ENCODE measurements at places on chromosomes 12 and 14. TPM values are rescaled to one million over a fixed set of nuclear protein-coding genes. Genes with fewer than 3 reads are reported as not detected.
A peak's percentile ranks its signal among the peaks of the same experiment; 100 is the strongest.

DNA sequence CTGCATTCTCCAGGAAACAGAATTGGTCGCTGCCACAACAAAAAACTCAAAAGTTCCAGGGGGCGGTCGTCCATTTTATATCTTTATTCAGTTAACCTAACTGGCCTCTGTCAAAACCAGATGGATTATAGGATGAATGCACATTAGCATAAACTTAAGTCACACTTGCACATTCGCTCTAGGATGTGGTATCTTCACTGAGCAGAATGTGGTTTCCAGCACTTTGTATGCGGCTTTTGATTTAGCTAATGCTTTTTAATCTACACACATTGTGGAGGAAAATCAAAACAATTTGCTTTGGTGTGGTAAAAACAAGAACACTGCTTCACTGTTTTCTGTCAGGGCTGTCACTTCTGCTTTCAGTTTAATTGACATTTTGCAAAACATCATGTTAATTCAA lies 4.5 kb downstream of the TAS2R50 start:
- DNase-seq: peak; percentile 16

DNA sequence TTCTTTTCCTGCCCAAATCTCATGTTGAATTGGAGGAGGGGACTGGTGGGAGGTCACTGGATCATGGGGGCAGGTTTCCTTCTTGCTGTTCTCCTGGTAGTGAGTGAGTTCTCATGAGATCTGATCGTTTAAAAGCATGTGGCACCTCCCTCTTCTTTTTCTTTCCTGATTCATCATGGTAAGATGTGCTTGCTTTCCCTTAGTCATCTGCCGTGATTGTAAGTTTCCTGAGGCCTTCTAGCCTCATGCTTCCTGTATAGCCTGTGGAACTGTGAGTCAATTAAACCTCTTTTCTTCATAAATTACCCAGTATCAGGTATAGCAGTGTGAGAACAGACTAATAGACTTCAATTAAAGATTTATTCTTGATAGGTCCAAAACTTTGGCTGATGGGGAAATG lies 83.5 kb downstream of the CAND1 start:
- no peak for DNase-seq

DNA sequence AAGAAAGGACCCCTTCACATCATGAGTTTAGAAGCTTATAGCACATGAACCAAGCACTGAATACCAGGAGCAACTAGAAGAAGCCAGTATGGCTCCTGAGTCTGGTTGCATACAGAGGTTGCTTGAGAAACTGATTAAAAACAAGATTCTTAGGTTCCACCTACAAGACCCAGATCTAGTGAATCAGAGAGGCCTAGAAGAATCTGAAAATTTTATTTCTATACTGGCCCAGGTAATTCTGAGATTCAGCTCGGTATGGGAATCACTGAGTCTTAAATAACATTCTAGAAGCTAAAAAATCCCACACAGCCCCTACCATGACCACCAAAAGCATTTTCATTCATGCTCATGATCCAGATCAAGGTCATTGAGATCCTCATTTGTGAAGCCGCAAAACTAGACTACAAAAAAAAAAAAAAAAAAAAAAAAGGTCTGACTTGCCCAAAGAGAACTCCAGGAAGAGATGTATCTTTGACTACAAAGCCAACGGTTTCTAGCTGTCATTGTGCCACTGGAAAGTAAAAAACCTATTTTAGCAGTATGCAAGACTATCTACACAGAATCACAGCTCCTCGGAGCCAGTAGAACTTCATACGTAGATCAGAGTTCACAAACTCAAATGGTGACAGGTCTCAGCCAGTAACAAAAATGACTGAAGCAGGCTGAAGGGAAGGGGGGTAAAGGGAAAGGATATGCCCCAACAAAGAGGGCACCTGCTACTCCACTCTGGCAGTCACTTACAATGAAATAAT lies 168.4 kb upstream of the EGLN3 start:
- no peak for DNase-seq

GRCh38 chr12:6914246-6914946 lies at the start of gene ENO2:
ENO2 (plus strand) TSS chr12:6914580; CDS start chr12:6915833, 1,253 bp downstream.
- peak; percentile 78 for DNase-seq

DNA sequence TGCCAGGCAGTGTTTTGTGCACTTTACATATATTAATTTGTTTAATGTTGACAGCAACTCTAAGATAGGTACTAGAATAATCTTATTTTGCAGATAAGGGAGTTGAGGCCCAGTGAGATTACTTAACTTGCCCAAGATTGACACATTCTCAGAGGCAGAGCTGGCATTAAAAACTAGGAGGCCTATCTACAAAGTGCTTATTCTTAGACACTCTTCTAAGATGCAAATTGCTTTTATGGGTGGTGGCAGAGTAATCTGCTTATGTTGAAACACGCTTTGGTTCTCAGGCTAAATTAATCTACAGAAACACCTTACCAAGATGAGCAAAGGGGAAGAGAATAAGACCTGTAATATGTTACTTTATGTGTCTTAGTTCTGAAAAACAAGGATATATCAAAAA lies 7.2 kb downstream of the MGP start:
- DNase-seq: no peak

GRCh38 chr12:91397866-91398532 lies 215.4 kb upstream of the DCN start:
- DNase-seq: no peak

DNA sequence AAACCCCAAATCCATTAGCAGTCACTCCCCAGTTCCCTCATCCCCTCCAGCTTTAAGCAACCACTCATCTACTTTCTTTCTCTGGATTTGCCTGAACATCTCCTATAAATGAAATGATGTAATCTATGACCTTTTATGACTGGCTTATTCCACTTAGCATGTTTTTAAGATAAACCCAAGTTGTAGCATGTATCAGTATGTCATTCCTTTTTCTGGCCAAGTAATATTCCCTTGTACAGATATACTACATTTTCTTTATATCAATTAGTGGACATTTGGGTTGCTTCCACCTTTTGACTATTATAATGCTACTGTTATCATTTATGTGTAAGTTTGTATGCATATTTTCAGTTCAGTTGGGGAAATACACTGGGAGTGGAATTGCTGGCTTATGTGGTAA lies 83.4 kb downstream of the TESC start:
- no peak for DNase-seq

- no peak for DNase-seq
Measured at GRCh38 chr12:124543052-124543589, 24.3 kb downstream of the NCOR2 start.

DNA sequence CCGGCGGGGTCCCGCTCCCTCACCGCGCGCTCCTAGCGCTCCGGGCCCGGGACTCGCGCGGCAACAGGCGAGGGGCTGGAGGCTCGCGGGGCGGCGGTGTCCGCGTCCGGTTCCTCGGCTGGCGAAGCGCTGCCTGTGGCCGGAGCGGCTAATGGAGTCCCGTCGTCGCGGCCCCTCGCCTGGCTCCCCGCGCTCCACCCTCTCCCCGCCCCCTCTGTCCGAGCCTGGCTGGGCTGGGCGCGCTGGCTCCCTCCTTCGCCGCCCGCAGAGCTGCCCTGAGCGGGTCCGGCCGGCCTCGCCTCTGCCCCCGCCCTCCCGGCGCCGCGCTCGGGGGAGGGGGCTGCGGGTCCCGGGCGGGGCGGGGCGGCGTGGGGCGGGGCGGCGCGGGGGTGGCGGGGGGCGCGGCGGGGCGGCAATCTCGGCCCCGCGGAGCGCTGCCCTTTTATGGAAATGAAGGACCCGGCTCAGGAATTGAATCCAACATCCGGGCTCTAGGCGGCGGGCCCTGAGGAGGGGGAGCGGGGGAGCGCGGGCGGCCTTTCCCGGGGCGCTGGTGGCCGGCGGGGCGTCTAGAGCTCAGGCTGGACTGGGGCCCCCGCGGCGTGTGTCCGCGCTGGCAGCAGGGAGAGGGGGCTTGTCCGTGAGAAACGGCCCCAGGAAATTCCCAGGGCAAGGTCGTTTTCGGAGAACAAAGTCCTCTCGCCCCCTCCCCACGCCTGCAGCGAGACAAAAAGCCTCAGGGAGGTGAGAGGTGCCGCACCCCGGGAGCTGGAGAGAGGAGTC lies at the start of gene FERMT2:
TSS of gene FERMT2 (minus strand) at position 153 of the 783 bp plus-strand sequence. CDS start 482 bp downstream, outside the sequence.
- DNase-seq: peak; percentile 75

DNA sequence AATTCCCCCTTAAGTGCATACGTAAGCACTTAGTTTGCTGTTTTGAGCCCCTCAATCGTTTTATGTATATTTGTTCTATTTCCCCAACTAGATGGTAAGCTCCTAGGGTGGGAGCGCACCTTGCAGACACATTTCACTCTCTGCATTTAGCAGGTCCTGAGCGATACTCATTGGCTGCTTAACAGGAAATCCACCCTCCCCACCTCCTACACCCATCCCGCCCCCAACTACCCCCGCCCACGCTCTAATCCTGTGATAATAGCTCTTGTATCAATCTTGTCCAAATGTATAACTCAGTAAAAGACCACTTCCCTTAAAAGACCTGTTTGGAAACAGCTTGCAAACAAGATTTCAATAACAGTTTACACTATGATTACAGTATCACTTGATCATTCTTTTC lies 8.1 kb downstream of the LPAR5 start:
- no peak for DNase-seq

DNA sequence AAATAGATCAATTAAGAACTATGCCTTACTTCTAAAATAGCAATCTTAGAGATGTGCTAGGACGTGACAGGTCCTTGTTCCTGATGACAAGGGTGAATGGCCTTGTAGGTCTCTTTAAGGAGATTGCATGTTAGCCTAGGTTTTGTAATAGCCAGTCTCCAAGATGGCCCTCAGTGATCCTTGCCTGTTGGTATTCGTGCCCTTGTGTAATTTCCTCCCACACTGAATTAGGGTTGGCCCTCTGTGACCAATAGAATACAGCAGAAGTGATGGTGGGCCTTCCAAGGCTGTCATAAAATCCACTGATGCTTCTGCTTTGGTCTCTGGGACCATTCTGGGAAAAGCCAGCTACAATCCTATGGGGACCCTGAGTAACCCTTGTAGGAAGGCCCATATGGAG lies 38.2 kb upstream of the SNX6 start:
- DNase-seq: no peak

- no peak for DNase-seq
Measured at GRCh38 chr12:108228746-108229145, 99.7 kb downstream of the WSCD2 start.

GARIN6 gene
- not detected for total RNA-seq

PLEKHH1 gene
- total RNA-seq: 45.8 TPM

WNT1 gene
- not detected for total RNA-seq

APOLD1 gene
- total RNA-seq: 12.9 TPM
